ENCODE measurements at places on chromosomes 4 and X. TPM values are rescaled to one million over a fixed set of nuclear protein-coding genes. Genes with fewer than 3 reads are reported as not detected.

DNA sequence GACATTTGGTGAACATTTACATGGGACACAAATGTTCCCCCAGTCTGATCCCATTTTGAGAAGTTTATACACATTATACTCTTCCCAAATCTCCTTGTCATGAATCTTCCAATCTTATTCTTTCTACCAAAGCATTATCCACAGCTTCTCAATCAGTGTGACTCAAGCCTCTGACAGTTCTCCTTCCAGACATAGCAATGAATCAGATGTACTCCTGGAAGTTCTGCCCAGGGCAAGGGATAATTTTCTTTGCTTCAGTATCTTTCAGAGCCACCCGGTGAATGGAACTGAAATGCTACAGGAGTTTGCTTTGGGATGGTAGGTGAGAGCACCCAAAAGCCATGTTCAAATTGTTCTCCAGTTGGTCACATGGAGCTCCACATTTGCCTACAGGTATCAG is 145.5 kb downstream of the ANXA5 start:
- DNase-seq: no peak

DNA sequence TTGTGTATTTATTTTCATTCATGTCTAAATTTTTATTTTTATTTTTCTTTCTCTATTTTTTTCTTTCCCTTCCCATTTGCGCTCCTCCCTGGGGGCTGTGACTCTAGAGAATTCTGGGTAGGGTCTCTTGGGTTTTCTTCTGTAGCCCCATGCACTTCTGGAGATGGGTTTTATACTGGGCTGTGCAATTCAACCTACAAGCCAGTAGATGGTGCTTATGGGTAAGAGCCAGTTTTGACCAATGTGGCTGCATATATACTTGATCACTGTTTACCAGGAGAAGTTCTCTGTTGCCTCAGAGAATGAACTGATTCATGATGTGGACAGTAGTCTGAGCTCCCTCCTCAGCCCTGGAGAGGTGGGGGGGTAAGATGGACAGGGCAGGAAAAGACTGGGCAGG is 614.6 kb downstream of the PCDH19 start:
- no peak for DNase-seq

GRCh38 chrX:40095583-40096394 is 2.0 kb downstream of the BCOR start:
- DNase-seq: peak; percentile 51

DNA sequence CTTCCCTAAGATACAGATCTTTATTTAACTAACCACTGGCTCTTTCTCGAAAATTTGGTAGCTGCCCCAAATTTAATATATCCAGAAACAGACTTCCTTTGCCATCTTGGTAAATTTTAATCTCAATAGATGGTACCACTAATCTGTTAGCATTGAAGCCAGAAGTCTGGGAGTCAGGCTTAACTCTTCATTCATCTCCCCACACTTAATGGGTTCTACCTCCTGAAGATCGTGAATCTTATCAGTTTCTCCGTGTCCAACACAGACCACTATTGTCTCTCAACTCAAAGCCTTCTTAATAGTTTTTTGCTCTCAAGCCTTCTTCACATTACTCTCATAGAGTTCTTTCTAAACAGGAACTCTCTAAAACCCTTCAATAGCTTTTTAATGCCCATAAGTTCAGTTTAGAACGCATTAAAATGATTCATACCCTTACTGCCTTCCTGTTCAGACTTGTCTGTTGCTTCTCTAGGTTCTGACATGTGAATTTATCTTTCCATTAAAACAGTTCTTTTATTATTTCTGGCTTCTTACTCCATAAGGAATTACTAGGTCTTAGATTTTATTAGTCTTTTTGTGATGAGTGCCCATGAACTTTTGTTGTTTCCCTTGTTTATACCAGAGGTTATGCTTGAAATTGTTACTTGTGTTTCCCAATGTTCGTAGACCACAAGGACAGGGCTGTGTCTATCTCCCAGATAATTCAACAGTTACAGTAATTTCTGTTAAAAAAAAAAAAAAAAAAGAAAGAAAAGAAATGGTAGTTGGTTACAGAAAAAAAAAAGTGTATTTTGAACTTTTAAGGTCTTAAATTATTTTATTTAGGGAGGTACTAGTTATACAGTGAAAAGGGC is 54.7 kb downstream of the SMARCAD1 start:
- DNase-seq: no peak

- DNase-seq: peak; percentile 67
Observed at GRCh38 chrX:102652031-102652688, 877 bp downstream of the GPRASP1 start.

DNA sequence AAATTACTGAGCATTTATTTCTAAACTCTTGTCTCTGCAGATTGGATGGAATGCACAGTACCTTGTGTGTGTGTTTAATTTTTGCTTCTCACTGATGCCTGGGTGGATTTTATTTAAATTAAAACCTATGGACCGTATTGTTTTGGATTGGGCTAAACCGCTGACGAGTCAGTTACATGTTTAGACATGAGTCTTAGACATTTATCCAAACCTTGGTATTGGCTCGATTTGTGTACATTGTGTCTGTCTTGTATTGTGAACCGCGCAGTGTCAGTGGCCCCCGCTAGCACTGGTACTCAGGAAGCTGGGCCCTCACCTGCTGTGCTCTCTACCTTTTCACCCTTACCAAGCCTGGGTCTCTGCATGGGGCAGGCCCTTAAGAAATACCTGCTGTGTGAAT is 40.8 kb upstream of the TADA2B start:
- no peak for DNase-seq

DNA sequence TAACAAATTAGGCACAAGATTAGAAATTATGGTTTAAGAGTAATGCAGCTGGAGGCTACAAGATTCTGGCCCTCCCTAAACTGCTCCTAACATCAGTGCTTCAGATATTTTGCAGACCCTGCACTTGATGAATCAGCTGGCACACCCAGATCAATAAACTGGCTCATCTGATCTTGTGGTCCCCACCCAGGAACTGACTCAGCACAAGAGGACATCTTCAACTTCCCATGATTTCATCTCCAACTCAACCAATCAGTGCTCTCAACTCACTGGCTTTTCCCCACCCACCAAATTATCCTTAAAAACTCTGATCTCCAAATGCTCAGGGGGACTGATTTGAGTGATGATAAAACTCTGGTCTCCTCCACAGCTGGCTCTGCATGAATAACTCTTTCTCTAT is 21.7 kb upstream of the TMEM33 start:
- no peak for DNase-seq

The COL4A6 gene
- 4.1 TPM for polyA plus RNA-seq

The ATP8A1 gene
- 4.6 TPM for polyA plus RNA-seq

All from kidney (tissue), 22 donors.